Motor neuron (in vitro differentiated cells): ENCODE measurements at places on chromosomes 16 and 17. TPM values are rescaled to one million over a fixed set of nuclear protein-coding genes. Genes with fewer than 3 reads are reported as not detected.

- no peak for ATAC-seq
Observed at GRCh38 chr16:57862698-57863433, 60.6 kb upstream of the KIFC3 start.

Gene FOXO3B
- 10.2 and 11.9 TPM in 2 replicates for total RNA-seq

GRCh38 chr17:1087381-1088241 is 90.7 kb downstream of the TIMM22 start:
- ATAC-seq, result peak; percentile 68

DNA sequence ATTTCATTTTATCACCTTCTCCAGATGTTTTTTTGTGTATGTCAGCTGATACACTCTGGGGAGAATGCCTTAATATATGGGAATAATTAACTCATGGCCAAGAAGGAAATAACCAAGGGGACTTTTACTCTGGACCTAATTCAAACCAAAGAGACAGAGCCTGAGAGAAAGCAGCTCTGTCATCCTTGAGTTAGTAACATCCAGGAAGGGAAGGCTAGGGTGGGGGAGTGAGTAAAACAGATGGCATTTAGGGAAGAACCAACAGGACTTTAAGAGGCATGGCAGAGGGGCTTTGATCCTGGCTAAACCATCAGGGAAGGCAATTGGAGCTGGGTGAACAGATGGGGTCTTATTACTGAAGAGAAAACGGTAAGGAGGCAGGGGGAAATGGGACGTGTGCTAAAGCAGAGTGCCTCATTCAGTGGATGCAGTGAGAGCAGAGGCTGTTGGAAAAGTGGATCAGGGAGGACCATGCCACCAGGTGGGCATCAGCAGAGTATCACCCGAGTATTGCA is 2.5 kb upstream of the SMPD3 start:
- no peak for ATAC-seq

DNA sequence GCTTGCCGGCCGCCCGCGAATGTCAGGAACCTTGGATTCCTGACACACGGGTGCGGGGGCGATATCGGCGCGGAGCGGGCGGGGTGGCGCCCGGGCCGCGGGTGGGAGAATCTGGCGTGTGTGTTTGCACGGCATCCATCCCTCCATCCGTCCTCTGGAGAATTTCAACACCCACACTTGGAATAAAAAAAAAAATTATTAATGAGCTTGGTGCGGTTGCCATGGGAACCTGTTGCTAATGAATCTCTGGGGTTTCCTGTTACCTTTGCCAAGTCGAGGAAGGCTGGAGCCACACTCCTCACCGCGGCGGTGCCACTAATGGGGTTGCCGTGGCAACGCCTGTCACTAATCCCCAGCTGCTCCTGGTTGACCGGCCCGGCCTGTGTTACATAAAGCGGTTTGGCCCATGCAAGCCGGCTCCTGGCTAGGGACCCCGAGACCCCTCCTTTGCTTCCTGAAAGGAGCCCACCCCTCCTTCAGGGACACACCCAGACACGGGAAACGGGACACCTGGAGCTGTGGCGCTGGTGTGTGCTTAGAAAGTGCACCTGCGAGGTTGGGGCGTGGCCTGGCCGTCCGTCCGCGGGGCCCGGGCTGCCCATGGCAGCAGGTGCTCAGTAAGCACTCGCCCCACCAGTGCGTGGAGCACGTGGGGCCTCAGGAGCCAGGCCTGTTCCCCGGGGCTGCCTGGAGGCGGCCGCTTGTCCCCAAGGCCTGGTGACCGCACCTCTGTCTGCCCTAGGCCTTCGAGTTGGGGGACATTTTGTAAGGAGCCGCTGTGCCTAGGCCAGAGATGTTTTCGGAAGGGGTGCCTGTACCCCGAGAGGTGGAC is 14.6 kb downstream of the CACNA1H start:
- ATAC-seq, result peak; percentile 65

Gene SAMD14
- 2.1 and 5.2 TPM in 2 replicates for total RNA-seq
